ENCODE measurements at places on chromosomes 11 and 22.
A peak's percentile ranks its signal among the peaks of the same experiment; 100 is the strongest.

- no peak within 1 kb of the TSS for H3K27ac ChIP-seq
- no peaks in the 10 kb centered on the region for H3K36me3 ChIP-seq
- no peaks in the 10 kb centered on the region for H3K27me3 ChIP-seq
- DNase-seq, result no peak
- H3K4me1 ChIP-seq, result no peaks in the 10 kb centered on the region
Observed at GRCh38 chr11:4881860-4882500, at the start of gene OR51T1. Gene OR51T1 (plus strand): TSS chr11:4881900. CDS start chr11:4881900, 0 bp downstream.

DNA sequence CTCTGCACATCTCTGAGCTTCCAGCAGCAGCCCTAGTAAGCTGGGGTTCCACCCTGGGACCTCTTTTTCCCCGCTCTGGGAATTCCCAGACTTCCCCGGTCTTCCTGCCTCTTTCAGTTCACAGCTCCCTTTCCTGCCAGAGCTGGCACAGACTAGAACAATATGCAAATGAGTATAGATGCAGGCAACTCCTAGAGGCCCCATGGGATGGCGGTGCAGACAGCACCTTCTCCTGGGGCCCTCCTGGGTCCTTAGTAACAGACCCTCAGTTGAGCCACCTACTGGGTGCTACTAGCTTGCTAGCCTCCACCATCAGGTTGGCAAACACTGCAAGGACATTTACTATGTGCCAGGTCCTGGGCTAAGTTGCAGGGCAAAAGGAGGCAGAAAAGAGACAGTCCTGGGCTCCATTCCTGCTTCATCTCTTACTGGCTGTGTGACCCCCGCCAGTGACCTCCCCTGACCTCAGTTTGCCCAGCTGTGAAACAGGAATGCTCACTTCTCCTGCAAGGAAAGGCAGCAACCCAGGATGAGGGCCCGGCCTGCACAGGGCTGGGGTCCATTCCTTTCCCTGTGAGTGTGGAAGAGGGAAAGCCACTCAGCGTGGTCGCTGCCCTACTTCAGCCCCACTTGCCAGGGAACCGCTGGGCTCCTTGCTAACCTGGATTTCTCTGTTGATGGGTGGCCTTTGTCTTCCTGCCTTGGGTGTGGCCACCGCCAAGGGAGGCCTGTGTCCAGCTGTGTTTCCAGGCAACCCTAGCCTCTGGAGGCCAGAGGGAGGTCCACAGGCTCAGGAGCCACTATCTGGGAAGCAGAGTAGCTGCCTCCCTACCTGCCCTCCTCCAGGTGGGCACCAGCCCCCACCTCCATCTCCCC lies 7.3 kb downstream of the RELT start:
- H3K36me3 ChIP-seq, result no peaks in the 10 kb centered on the region
- H3K4me3 ChIP-seq, result no peak overlapping the region
- peaks cover 98% of the 10 kb centered on the region for H3K4me1 ChIP-seq
- no peaks in the 10 kb centered on the region for H3K27me3 ChIP-seq

DNA sequence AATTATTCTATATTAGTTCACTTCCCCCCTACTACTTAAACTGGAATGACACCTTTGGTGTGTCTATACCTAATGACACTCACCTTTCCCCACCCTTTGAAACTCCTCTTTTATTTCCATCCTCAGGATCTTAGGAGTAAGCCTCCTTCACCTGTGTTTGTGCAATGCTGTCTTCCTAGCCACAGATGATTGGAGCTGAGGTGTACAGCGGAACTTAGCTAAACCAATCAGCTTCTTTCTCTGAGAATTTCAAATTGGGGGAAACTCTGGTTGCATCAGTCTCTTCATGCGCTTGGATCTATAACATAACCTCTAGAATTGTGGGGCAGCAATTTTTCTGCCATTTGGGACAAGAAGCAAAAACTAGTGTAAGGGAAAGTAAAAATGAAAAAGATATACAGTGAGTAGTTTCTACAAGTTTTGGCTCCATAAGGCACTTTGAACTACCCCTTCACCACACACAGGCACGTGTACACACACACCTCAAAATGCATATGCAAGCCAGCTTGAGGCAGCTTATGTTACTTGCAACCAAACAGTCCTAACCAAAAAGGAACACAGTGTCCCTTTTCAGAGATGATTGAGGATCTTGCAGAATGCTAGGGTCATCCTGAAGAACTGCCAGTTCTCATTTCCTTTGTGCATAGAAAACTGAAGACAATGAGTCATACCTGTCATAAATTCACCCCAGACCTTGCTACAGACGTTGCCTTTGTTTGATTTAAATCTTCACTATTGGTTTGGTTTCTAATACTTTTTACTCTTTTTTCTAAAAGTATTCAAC lies 36.0 kb upstream of the LDLRAD3 start:
- H3K27me3 ChIP-seq, result no peaks in the 10 kb centered on the region
- no peak overlapping the region for H3K27ac ChIP-seq
- H3K4me3 ChIP-seq, result no peak overlapping the region
- H3K4me1 ChIP-seq, result no peaks in the 10 kb centered on the region
- no peak for DNase-seq

- H3K36me3 ChIP-seq, result no peaks in the 10 kb centered on the region
- DNase-seq, result no peak
- no peaks in the 10 kb centered on the region for H3K4me1 ChIP-seq
- no peak overlapping the region for H3K4me3 ChIP-seq
Observed at GRCh38 chr22:47816121-47816862, 1053.8 kb downstream of the TBC1D22A start.

- H3K4me1 ChIP-seq, result peaks cover 17% of the 10 kb centered on the region
- peak overlapping the region; percentile 90 for H3K4me3 ChIP-seq
- peaks cover 9% of the 10 kb centered on the region for H3K36me3 ChIP-seq
- no peak for DNase-seq
Observed at GRCh38 chr11:63838150-63838677, 696 bp upstream of the MARK2 start.

GRCh38 chr22:47029244-47030074 lies 267.0 kb downstream of the TBC1D22A start:
- no peaks in the 10 kb centered on the region for H3K27me3 ChIP-seq
- H3K27ac ChIP-seq, result no peak overlapping the region
- DNase-seq, result no peak
- H3K4me3 ChIP-seq, result no peak overlapping the region
- no peaks in the 10 kb centered on the region for H3K36me3 ChIP-seq

DNA sequence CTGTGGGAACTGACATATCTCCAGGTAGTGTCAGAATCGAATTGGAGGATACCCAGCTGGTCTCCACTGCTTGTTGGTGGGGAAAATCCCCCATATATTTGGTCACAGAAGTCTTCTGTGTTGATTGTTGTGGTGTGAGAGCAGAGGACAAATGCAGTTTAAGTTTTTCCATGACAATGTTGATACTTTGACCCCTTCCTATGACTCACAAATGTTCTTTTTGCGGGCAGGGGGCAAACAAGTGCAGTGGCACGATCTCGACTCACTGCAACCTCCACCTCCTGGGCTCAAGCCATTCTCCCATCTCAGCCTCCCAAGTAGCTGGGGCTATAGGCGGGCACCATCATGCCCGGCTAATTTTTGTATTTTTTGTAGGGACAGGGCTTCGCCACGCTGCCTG lies 7.4 kb upstream of the PATL1 start:
- no peak overlapping the region for H3K27ac ChIP-seq
- no peaks in the 10 kb centered on the region for H3K36me3 ChIP-seq
- DNase-seq, result no peak
- H3K4me1 ChIP-seq, result no peaks in the 10 kb centered on the region
- H3K4me3 ChIP-seq, result no peak overlapping the region

DNA sequence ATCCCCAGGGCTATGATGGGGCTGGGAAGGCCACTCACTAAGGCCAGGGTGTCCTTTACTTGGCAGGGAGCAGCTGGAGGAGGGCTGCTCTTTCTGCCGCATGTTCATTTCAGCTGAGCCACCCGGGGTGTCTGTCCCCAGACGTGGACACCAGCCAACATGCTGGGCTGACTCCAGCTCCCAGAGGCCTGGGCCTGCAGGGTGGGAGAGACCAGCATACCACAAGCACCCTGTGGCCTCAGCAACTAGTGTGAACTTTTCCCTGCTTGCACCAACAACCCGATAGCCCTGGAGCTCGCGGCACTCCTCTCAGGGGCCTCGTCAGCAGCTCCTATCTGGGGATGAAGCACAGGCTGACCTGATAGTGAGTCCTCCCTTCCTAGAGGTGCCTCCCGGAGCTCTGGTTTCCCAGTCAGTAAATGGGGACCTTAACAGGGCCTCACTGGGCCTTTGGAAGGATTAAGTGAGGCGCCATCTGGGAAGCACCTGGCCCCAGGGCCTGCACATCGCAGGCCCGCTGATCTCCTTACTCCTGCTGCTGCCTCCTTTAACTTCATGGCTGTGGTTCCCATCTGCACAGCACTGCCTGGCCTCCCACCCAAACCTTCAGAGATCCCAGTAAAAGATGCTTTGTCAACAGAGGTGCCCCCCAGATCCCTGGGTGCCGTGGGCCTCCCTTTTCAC lies 83.4 kb downstream of the GALNT18 start:
- no peaks in the 10 kb centered on the region for H3K36me3 ChIP-seq
- H3K4me1 ChIP-seq, result peaks cover 29% of the 10 kb centered on the region
- no peak overlapping the region for H3K4me3 ChIP-seq
- DNase-seq, result peak; percentile 87
- H3K27ac ChIP-seq, result peak overlapping the region; percentile 89
- H3K27me3 ChIP-seq, result no peaks in the 10 kb centered on the region

- peaks cover 52% of the 10 kb centered on the region for H3K4me1 ChIP-seq
- H3K27ac ChIP-seq, result peak overlapping the region; percentile 4
- no peak for DNase-seq
- H3K27me3 ChIP-seq, result no peaks in the 10 kb centered on the region
- no peaks in the 10 kb centered on the region for H3K36me3 ChIP-seq
- H3K4me3 ChIP-seq, result no peak overlapping the region
Observed at GRCh38 chr11:59770319-59770718, 15.1 kb downstream of the STX3 start.

DNA sequence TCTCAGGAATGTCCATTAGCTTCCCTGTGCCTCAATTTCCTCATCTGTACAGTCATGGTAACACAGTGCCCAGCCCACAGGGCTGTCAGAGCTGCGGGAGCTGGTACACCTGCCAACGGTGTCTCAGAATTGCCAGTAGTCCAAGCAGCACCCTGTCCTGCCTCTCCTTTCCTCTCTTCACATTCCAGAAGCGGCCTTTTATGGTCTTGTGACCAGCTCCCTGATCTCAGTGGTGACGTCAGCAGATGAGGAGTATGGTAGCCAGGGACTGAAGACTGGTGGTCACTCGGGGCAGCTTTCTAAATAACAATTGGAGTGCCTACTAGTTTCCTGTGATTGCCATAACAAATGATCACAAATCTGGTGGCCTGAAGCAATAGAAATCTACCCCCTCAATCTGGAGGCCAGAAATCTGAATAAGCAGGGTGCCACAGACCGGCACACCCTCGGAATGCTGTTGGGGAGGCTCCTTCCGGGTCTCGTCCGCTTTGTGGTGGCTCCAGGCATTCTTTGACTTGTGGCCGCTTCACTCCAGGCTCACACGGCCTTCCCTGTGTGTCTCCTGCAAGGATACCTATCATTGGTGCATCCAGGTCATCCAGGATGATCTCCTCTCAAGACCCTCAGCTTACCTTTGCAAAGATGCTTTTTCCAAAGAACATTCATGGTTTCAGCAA lies 2.1 kb downstream of the FADD start:
- H3K27me3 ChIP-seq, result no peaks in the 10 kb centered on the region
- no peak overlapping the region for H3K27ac ChIP-seq
- peaks cover 33% of the 10 kb centered on the region for H3K36me3 ChIP-seq
- peaks cover 19% of the 10 kb centered on the region for H3K4me1 ChIP-seq

DNA sequence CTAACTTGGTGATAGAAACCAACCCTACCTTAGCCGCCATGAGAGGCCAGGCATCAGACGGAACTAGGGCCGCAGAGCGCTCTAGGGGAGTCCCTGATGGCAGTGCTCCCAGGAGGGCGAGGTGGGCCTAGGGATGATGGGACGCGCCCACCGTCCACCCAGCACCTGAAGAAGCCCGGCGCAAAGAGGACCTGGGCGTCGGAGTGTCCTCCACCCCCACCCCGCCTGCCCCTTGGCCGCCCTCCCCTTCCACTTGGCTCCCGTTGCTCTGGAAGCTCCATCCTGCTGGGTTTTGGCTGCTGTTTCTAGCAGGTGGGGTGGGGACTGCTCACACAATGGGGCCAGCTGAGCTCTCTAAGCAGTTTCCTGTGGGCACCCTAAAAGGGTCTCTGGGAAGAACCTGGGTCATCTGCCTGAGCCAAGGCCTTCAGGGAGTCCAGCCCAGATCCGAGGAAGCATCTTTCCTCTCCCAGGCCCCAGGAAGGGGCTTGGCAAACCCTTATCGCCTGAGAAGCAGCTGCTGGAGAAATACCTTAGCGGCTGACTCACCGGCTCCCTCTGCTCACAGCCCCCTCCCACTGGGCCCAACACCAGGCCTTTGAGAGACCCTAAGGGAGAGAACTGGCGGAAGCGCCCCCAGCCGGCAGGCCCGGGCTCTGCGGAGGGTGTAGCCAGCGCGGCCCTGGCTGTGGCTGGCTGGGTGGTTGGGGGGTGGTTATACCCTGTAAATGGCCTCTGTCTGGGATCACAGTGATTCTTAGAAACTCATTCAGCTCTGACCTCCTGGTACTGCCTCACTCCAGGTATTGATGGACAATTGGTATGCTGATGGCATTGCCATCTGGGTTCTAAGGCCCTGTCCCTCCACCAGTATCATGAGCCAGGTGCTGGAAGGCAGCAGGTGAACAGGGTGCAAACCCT lies 19.3 kb downstream of the CREB3L1 start:
- no peaks in the 10 kb centered on the region for H3K27me3 ChIP-seq
- peak overlapping the region; percentile 77 for H3K4me3 ChIP-seq
- DNase-seq, result peak; percentile 77
- peak overlapping the region; percentile 65 for H3K27ac ChIP-seq

- H3K27me3 ChIP-seq, result no peaks in the 10 kb centered on the region
- no peaks in the 10 kb centered on the region for H3K4me1 ChIP-seq
- no peak overlapping the region for H3K4me3 ChIP-seq
- H3K36me3 ChIP-seq, result no peaks in the 10 kb centered on the region
- no peak overlapping the region for H3K27ac ChIP-seq
- no peak for DNase-seq
Observed at GRCh38 chr11:12123799-12124198, 13.4 kb downstream of the MICAL2 start.

DNA sequence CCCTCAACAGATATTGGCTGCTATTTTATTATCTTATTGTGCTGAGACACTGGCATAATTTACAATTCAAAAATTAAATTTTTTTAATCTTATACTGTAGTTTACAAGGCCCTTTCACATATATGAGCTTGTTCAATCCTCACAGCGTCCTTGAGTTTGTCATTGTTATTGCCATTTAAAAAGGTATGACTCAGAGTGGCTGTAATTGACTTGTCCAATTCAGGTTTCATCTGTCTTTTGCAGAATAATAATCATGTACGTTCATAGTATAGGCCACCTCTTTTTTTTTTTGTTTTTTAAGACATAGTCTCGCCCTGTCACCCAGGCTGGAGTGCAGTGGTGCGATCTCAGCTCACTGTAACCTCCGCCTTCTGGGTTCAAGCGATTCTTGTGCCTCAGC lies 11.5 kb downstream of the PTPRJ start:
- no peaks in the 10 kb centered on the region for H3K4me1 ChIP-seq
- peak overlapping the region; percentile 89 for H3K27ac ChIP-seq
- no peaks in the 10 kb centered on the region for H3K36me3 ChIP-seq
- DNase-seq, result no peak
- H3K4me3 ChIP-seq, result no peak overlapping the region

GRCh38 chr22:33409079-33409478 lies 350.9 kb upstream of the SYN3 start:
- H3K27me3 ChIP-seq, result no peaks in the 10 kb centered on the region
- H3K4me1 ChIP-seq, result peaks cover 15% of the 10 kb centered on the region
- H3K4me3 ChIP-seq, result no peak overlapping the region
- H3K27ac ChIP-seq, result no peak overlapping the region
- H3K36me3 ChIP-seq, result no peaks in the 10 kb centered on the region
- no peak for DNase-seq

- H3K27me3 ChIP-seq, result no peaks in the 10 kb centered on the region
- no peak overlapping the region for H3K27ac ChIP-seq
- DNase-seq, result no peak
- H3K4me3 ChIP-seq, result no peak overlapping the region
Observed at GRCh38 chr22:47052236-47053012, 290.0 kb downstream of the TBC1D22A start.
